ENCODE measurements at places on chromosomes 7 and 10.

GRCh38 chr10:127524908-127525665 is 24.0 kb upstream of the NPS start:
- no peak for DNase-seq

DNA sequence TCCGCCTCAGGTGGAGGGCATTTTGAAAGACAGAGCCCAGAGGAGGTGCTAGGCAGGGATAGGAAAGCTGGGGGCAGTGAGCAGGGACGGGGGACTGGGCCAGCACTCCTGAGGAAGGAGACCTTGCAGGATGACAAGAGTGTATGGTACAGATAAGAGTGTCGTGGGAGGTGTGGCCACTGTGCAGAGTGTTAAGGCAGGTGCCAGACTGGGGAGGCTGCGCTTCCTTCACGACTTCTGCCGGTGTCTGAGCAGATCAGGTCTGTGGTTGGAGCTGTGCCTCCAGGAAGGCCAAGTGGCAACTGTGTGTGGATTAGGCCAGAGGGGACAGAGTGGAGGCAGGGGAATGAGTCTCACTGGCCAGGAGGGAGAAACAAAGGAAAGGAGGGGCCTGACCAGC is 161.7 kb downstream of the HIBADH start:
- DNase-seq, result no peak

DNA sequence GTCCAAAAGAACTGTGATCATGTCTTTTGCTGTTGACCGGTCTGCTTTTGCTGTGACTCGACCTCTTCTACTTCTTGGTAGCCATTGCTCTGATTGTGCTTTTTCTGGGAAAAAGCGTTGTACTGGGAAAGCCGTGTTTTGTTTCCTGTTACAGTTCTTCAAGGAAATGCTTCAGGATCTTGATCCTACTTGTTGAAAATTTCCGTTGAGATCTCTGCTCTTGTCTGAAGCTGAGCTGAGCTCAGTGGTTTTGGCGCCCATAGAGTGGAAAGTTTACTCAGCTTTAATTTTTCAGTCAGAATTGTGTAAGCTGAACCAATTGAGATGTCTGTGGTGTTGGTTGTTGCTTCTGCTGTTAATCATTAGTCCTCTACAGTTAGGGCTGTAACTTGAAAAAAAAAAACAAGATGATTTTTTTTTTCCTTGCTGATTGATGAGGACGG is 302.2 kb downstream of the CCDC3 start:
- DNase-seq, result no peak

DNA sequence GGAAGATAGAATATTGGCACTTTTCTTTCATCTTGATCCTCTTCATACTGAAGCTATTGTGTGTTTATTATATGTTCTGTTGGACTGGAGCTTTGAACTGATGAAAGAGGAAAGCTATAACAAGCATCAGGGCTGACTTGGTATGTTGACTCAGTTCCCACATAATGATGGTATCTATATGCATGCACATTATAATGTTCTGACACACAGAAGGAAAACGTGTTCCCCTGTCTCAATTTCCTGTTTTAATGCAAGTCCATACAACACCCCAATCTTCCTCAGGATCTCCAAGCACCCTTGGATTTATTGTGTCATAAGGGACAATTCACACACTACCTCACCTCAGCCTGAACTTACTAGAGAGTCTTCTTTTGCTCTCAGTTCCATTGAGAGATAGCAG is 8.3 kb upstream of the WASL start:
- no peak for DNase-seq

DNA sequence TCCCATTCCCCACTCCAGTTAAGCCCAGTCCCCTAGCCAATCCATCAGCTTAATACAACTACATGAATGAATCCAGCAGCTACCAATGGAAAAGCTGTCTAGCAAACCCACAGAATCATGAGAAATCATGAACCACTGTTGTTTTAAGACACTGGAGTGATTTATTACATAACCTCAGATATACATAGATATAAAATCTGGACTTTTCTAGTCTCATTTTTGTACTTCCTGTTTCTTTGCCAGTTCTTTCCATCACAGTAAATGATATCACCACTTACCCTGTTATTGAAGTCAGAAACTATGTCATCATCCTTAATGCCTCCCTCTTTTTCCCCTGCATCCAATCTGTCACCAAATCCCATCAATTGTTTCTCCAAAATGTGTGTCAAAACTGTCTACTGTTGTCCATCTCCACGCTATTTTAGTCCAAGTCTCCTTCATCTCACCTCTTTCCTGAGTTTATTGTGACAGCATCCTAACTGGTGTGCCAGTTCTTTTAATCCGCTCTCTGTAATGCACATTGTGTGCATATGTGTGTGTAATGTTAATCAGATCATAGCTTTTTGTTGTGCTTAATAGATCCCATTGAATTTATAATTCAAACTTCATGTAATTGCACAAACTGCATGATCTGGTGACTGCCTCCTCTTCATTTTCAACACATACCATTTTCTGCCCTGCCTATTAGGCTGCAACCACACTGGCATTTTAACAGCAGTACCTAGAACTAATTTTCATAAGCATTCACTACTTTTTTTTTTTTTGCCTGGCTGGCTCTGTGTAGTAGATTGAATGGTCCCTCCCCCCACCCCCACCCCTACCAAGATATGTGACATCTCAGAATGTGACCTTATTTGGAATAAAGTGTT is 56.0 kb downstream of the MKLN1 start:
- DNase-seq, result no peak

DNA sequence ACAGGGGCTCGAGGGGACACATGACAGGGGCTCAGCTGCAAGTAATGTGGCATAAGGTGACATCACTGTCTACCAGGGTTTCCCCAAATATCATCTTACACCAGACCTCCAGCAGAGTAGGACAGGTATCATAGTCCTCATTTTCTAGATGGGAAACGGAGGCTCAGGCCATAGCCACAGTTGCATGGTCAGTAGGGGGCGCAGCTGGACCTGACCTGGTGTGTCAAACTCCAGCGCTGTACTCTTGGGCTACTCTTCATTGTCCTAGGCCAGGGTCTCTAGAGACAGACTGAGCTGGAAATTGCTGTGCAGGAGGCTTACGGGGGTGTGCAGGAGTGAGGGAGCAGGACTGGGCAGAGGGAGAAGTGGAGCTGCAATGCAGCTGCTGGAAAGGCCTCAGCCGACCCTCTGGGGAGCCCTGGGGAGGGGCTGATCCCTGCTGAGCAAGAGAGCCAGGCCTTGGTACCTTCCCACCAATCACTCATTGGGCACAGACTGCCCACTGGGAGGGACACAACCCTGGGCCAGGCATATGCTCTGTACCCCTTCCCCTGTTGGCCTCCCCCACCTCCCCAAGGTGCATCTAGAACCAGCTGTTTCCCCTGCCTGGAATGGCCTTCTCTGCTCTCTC is 89.9 kb downstream of the CDH23 start:
- DNase-seq, result no peak

GRCh38 chr7:30659312-30659711 is 22.9 kb downstream of the CRHR2 start:
- DNase-seq, result no peak

DNA sequence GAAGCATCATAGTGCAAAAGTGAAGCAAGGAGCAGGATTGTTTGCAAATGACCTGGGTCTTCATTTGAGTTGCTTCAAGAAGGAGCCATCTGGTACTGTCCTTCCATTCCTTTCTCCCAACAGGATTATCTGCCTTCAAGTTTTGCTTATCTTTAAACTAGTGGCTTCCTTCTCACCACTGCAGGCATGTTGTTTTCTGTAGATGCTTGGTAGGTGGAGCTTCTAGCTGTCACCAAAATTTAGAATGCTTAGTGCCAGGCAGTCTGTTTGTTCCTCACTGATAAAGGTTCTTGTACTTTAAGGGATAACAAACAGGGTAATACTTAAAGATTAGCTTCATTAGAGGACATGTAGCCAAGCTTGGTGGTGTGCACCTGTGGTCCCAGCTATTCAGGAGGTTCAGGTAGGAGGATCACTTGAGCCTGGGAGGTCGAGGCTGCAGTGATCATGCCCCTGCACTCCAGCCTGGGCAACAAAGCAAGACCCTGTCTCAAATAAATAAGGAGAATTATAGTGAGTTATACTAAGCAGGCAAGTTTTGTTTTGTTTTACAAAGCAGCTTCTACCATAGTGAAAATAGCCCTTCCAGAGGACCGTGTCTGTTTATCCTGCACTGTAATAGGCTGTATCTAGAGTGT is 5.7 kb downstream of the ARL5B start:
- no peak for DNase-seq

DNA sequence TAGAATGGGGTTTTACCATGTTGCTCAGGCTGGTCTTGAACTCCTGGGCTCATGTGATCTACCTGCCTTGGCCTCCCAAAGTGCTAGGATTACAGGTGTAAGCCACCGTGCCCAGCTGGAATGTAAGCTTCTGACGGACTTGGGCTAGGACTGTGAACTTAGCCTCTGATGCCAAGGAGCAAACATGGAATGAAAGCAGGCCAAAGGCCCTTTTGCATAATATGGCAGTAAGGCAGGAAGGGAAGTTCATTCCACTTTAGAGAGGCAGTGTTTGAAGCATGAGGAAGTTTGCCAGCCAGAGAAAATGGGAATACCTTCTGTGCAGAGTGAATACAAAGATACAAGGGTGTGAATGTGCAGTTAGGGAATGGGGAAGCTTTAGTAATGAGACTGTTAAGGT is 20.3 kb downstream of the VCL start:
- DNase-seq, result no peak

DNA sequence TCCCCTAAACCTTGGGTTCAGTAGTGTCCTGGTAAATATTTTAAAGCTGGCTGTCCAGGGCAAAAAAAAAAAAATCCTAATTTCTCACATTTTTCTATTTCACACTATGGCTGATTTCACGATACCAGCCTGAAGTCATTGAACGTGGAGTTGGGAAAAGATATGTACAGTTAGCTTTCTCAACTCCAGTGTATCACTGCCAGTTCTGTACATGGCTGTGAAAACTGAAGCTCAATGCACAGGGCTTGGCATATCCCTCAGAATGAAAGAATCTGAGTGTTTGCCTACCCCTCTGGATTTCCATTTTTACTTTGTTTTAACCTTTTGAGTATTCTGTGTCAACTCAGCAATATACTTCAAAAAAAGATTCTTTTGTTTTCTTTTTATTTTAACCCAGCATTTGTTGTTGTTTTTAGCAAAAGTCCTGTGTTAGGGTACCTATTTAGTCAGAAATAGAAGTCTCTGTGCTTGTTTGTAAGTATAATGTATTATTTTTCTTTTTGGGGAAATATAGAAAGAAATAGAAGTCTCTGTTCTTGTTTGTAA is 274.5 kb downstream of the ADK start:
- no peak for DNase-seq

DNA sequence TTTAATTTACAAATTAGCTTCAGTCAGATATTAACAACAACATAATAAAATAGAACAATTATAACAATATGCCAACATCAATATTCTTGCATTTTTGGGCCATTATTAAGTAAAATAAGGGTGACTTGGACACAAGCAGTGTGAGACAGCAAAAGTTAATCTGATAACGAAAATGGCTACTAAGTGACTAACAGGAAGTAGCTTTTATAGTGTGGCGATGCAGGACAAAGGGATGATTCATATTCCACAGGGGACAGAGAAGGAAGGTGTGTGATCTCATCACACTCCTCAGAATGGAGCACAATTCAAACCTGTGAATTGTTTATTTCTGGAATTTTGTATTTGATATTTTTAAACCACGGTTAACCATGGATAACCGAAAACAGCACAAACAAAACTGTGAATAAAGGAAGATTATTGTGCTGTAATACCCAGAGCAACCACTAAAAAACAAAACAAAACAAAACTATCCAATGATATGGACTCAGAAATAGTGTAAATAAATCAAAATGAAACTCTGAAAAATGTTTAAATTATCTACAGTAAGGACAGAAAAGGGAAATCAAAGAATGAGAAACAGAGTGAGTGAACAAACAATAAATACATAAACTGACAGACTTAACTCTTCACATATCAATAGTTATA is 66.9 kb upstream of the TFEC start:
- DNase-seq, result no peak

DNA sequence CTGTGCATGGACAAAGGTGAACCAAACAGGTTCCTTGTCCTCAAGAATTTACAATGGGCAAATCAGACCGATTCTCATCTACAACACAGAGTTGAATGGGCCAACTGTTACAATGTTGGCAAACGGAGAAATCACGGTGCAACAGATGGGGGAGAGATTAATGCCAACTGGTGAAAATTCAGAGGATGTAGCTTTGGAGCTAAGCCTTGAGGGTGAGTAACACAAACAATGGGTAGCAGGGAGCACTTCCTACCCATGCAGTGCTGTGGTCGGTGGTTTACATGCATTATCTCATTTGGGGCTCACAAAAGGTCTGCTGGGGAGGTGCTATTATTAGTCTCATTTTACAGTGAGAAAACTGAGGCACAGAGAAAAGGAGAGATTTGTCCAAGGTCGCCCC is 902 bp upstream of the NFE2L3 start:
- no peak for DNase-seq

DNA sequence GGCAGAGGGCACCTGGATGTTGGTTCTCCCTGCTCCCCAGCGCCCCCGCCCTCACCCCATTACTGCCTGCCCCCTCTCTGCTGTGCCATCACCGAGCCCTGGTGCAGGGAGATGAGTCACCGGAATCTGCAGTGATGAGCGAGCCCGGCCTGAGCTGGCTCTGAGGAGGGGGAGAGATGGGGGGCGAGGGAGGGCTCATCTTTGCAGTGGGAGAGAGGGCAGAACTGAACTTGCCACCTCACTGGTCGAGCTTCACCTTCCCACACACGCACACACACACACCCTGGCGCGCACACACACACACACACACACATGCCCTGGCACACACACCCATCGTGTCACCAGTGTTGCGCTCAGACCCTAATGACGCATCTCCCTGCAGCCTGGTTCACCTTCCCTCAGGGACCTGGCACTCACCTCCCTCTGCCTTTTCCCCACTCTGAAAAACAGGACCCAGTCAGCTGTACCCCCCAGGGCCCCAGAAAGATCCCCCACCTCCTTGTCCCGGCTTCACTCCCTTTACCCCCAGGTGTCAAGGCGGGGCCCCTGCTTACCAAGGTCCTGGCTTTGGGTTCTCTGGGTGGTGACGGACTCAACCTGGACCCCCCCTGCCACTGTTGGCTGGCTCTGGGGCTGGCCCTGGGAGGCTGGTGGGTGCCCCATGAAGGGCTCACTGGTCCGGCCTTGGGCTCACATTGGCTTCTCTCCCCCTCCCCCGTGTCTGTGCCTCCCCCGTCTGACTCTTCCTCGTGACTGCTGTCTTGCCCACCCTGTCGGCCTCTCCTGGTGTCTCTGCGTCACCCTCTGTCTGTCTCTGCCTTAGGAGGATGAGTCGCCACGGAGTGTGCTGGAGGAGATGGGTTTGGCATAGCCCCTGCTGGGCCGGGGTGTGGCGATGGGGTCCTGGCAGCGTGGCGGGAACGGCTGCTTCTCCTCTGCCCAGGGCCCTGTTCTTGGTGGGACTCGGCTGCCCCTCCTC is 5.4 kb downstream of the VGF start:
- DNase-seq, result no peak

DNA sequence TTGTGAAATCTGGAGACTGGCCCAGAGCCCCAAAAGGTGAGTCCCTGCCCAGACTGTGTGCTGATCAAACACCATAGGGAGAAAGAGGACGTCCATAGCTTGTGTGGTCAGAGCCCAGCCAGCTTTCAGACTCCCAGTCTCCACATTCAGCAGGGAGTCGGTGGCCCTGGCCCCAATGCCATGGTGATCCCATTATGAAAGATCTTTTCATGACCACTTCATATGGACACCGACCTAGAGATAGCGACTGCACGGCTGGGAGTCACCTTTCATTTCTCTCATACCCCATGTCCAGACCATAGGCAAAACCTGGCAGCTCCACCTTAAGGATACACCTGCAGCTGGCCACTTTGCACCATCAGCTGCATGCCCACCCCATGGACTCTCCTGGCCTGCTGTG is 126.4 kb downstream of the ARHGAP22 start:
- DNase-seq, result no peak

Measured in osteocyte (in vitro differentiated cells).